ENCODE measurements at places on chromosomes 13 and 19. TPM values are rescaled to one million over a fixed set of nuclear protein-coding genes. Genes with fewer than 3 reads are reported as not detected.

The KANK3 gene
- total RNA-seq: 36.0 TPM

- H3K27me3 ChIP-seq: no peaks in the 10 kb centered on the region
- no peaks in the 10 kb centered on the region for H3K4me1 ChIP-seq
- H3K36me3 ChIP-seq: no peaks in the 10 kb centered on the region
- no peak overlapping the region for H3K4me3 ChIP-seq
Observed at GRCh38 chr13:60020288-60020687, 143.4 kb downstream of the DIAPH3 start.

The GAPDHS gene
- total RNA-seq: not detected

DNA sequence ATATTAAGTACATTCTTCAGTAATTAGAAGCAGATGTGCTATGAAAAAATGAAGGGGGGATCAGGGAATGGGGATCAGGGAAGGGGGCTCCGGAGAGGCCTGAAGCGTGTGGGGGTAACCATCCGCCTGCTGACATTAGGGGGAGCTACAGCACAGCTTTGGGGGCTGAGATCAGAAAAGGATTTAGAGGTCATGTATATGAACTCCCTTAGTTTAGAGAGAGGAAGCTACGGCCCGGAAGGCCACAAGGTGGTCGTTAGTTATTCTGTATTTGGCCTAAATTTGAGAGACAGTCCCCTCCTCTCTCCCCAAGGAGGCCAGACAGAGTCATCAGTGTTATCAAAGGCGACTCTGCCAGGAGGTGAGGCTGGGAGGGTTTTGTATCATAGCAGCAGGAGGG lies 99.0 kb downstream of the TM9SF2 start:
- H3K27ac ChIP-seq: no peak overlapping the region
- peaks cover under 1% of the 10 kb centered on the region for H3K4me1 ChIP-seq
- H3K36me3 ChIP-seq: no peaks in the 10 kb centered on the region

- DNase-seq: no peak
- no peaks in the 10 kb centered on the region for H3K27me3 ChIP-seq
- H3K27ac ChIP-seq: no peak overlapping the region
- peaks cover 16% of the 10 kb centered on the region for H3K36me3 ChIP-seq
- H3K4me3 ChIP-seq: no peak overlapping the region
Observed at GRCh38 chr13:113065406-113066141, 40.0 kb upstream of the F7 start.

The DZIP1 gene
- 22.0 TPM for total RNA-seq

The ZBTB7A gene
- total RNA-seq: 71.9 TPM
